ENCODE measurements at places on chromosomes 16 and 17.

DNA sequence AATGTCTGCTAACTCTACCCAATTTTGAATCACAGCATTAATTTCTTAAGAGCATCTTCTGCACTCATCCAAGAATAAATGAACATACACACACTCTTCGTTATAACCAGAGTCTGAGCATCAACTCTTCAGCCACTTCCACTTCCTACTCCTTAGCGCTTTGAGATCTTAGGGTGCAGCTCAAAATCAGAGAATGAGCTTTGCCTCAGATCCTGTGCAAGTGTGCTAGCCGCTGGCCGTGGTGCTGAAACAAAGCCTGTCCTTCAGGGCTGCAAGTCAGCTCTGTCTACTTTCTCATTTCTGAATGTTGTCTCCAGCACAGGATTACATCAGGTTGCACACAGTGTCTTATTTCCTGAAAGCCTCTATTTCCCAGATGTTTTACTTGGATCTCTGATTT, 165.4 kb downstream of the AIPL1 start:
- DNase-seq: peak; percentile 16

- no peak for DNase-seq
Measured at GRCh38 chr17:80693511-80693910, 148.9 kb downstream of the RPTOR start.

GRCh38 chr17:29753845-29754439, 131.2 kb upstream of the CORO6 start:
- no peak for DNase-seq

DNA sequence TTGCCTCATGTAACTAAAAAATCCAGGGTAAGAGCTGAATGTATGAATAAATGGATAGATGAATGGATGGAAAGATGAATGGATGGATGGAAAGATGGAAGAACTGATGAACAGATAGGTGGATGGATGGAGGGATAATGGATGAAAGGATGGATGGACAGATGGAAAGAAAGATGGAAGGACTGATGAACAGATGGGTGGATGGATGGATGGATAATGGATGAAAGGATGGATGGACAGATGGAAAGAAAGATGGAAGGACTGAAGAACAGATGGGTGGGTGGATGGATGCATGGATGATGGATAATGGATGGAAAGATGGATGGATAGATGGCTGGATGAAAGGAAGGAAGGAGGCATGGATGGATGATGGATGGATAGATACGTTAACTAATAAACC, 11.9 kb downstream of the CHD9NB start:
- DNase-seq: no peak

DNA sequence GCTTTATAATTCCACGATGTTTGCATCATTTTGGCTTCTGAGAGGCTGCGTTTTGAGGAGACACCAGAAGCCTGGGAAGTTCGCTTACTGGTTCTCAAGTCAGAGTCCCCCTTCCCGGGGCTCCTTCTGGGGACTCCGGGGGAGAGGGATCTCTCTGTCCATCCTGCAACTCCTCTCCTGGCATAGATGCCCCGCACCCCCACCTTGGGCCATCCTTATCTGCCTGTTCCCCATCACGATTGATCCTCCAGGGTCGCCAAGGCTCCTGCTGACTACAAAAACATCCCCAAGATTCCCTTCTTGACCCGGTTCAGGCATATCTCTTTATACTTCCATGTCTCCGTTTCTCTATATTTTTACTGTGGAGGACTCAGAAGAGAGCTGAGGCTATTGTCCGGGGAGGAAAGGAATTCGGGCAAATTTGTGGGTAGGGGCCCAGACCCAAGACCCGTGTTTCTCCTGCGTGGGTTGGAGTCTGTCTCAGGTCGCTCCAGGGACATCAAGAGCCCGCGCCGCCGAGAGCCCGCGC, 18.4 kb upstream of the HOXB13 start:
- no peak for DNase-seq

DNA sequence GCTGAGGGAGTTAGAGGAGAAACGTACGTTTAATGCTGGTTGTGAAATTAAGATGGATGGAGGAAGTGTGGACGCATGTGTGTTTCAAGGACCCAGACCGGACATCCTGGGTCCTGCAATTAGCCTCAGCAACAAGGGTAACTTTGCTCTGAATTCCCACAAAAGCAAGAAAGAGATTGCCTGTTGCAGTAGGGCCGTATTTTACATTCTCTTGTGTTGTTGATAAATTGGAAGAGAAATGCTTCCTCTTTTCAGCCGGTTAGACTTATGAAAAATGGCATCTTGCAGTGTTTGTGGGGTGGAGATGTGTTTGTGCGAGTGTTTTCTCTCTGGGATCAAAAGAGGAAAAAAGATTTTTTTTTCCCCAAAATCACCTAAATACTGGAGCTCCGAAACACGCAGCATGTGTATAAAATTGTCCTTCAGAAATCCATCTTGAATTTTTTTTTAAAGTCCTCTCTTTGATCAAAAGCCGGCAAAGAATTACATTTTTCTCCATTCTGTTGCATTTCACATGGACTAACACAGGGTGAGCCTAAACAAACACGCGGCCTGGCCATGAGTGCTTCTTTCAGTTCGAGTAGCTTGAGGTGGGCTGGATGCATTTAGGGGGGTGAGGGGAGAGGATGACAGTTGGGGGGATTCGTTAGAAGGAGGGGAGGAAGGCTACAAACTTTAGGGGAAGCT, 251.6 kb downstream of the C16orf95 start:
- DNase-seq: no peak

- no peak for DNase-seq
Measured at GRCh38 chr17:58192612-58193011, at the start of gene EPX. Gene EPX (plus strand): TSS chr17:58192726. CDS start chr17:58192847, 121 bp downstream.

DNA sequence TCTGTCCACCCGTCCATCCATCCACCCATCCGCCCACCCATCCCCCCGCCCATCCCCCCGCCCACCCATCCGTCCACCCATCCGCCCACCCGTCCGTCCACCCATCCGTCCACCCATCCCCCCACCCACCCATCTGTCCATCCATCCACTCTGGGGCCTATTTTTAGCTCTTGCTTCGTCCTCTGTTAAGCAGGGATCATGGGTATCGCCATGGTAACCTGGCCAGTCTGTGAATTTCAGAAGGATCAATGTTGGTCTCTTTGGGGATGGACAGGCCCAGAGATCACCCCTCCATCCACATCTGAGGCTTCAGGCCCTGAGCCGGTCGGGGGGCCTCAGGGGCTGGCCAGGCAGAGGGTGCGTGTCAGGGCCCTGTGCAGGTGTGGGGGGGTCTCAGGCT, 15.2 kb upstream of the DPEP1 start:
- peak; percentile 37 for DNase-seq
